Activated CD4-positive, alpha-beta T cell treated with anti-CD3 and anti-CD28 coated beads for 1 hour (primary cell): ENCODE measurements at places on chromosomes 1 and 21.
A peak's percentile ranks its signal among the peaks of the same experiment; 100 is the strongest.

- no peak for DNase-seq
These were observed 2.5 kb downstream of the BACE2 start for GRCh38 chr21:41170442-41170841.

- DNase-seq, result no peak
These were observed 73.6 kb upstream of the SLC25A33 start for GRCh38 chr1:9465640-9466039.

- no peak for DNase-seq
These were observed 135.9 kb downstream of the SLC30A10 start for GRCh38 chr1:219792337-219793021.

DNA sequence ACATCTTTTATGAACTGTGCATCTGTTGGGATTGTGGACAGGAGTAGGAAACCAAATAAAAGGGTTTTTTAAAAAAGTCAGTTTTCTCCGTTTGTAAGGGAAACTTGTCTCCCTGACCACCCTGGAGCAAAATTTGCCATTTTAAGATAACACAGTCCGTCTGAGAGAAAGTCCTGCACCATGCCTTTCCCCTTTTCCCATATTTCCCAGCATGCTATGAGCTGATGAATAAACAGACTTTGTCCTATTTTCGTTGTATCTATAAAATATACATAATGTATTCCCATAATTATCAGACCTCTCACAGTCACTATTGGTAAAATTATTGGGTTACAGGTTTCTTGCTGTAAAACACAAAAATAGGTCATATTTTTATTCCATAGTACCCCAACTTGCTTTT, 1.7 kb upstream of the AKT3 start:
- DNase-seq, result no peak

DNA sequence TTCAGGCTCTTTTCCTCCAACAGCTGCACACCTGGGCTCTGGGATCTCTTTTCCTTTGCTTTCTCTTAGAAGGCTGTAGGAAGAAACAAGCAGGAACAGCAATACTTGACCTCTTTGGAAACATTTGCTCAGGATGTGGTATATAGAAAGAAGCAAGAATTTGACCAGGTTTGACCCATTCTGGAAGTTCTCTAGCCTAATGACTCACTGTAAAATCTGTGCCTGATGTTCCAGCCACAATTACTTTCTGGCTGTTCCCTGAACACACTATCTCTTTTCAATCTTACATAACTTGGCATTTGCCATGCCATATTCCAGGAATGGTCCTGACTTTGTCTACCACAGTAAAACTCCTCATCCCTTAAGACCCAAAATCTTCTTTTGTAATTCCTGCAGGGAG, 419.9 kb upstream of the DAB1 start:
- no peak for DNase-seq

GRCh38 chr1:27872059-27872801, at the start of gene THEMIS2:
TSS of gene THEMIS2 (plus strand) at chr1:27872544. CDS start at chr1:27872572, 28 bp downstream.
- peak; percentile 70 for DNase-seq

DNA sequence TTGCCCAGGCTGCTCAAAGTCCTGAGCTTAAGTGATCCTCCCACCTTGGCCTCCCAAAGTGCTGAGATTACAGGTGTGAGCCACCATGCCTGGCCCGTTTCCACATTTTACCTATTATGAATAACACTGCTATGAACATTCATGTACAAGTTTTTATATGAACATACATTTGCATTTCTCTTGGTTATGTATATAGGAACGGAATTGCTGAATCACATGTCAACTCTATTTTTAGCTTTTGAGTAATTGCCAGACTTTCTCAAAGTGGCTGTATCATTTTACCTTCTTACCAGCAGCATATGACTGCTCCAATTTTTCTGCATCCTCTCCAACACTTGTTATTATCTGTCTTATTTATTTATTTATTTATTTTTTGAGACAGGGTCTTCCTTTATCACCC, 2.7 kb downstream of the SPATA21 start:
- DNase-seq, result no peak
